Stimulated activated CD4-positive, alpha-beta T cell treated with anti-CD3 and anti-CD28 coated beads, Interleukin-1b, Interleukin-23, amount 100 ng/mL, for 1 hour (primary cell): ENCODE measurements at places on chromosomes 4 and X.

GRCh38 chr4:86543560-86544309 lies 50.4 kb upstream of the PTPN13 start:
- DNase-seq = no peak

GRCh38 chr4:26048378-26048882 lies 134.4 kb downstream of the SMIM20 start:
- DNase-seq = no peak

DNA sequence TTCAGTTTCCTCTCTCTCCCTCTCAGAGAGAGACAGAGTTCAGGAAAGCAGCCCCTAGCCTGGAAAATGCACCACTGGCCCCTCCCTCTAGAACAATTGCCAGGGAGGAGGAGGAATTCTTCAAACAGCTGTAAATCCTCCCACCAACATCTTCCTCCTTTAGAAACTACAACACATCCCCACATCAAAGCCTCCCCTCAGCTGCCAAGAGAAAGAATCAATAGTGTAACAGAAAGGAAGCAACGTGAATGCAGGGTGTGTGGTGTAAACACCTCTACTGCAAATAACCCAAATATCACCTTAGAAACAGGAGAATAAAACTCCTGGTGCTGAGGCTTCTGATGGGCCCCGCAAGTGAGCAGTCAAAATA lies 249.9 kb upstream of the GATB start:
- no peak for DNase-seq

- DNase-seq = no peak
Observed at GRCh38 chr4:75922588-75922987, 18.2 kb downstream of the NAAA start.

DNA sequence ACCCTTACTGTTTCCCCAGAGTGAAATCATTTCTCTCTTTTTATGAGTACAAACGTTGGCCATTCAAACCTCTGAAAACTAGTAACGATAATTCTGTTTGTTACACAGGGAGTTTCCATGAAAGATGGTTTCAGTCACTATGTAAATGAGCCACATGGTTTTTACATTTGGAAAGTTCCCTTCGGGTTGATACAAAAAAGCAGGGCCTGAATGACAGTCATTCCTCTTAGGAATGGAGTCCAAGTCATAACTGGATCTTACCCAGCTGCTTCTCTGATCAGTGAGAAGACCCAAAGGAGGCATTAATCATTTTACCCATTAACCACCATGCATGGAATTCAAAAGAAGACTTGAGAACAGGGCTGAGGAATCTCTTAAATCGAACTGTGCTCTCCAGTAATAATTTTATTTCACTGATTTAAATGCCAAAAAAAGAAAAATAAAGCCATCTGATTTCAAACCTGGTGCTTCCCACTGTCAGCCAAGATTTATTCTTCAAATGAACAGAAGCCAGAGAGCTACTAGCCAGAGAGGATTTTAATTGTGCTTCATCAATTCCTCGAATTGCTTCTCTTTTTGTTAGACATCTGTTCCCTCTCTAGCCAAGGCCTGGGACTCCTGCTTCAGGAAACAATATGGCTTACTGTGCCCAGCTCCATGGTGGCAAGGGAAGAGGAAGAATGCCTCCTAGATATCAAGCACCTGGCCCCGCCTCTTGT lies 3.2 kb downstream of the SOWAHB start:
- DNase-seq = no peak

DNA sequence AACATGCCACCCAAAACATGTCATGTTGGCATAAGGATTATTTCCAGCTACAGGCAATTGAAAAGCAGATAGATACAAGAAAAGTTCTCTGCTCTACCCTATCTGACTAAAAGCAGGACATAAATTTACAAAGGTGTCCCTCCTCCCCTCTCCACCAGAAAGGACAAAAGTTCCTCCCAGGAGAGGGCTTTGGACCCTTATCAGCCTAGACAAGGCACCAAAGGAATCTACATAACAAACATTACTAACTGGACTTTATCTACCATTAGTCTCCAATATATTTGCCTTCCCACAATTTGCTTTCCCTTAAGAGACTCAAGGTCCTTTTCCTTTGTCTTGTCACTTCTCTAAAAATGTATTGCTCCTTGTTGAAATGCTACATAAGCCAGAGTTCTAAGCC lies 55.6 kb downstream of the ADGRA3 start:
- DNase-seq = no peak

DNA sequence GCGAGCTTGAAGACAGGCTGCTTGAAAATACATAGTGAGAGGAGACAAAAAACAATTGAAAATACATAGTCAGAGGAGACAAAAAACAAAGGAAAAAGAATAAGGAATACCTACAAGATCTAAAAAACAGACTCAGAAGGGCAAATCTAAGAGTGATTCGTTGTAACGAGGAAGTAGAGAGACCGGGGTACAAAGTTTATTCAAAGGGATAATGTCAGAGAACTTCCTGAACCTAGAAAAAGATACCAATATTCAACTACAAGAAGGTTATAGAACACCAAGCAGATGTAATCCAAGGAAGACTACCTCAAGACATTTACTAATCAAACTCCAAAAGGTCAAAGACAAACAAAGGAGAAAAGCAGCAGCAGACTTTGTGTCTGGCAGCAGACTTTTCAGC lies 165.6 kb downstream of the NEK1 start:
- DNase-seq = no peak

GRCh38 chrX:130165181-130165702 lies 399 bp downstream of the AIFM1 start:
- no peak for DNase-seq

DNA sequence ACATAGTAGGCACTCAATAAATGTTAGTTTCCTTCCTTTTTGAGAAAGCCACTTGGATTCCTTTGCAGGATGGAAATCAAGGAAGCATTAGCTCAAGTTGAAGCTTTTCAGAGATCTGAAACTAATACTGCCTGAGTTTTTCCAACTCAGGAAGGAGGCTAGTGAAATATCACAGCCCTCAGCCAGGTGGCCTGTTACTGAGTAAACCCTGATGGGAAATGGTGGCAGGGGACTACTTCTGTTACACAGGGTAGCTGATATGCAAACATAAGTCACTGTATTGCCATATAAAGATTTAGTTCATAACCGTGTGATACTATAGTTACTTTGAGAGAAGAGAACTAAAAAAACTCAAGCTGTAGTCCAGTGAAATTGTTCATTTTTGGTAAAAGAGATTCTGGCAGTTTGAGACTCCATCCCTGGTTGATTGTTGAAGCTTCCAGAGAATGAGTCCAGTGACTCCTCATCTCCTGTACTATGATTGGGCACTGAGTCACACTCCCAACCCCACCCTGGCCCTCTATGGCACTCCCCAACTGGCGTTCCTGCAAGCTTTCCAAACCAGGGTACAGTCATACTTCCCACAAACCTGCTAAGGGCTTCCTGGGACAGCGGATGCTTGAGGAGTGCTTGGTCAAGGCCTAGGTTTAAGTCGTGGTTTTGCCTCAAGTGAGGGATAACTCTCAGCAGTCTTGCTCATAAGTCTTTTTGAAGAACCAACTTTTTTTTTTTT lies 81.8 kb downstream of the MID1IP1 start:
- no peak for DNase-seq

GRCh38 chr4:79662651-79663050 lies 254.6 kb upstream of the GK2 start:
- DNase-seq = no peak

- DNase-seq = no peak
Observed at GRCh38 chrX:155055494-155055893, 15.4 kb downstream of the CMC4 start.

GRCh38 chr4:75069493-75070074 lies 136.7 kb downstream of the PARM1 start:
- no peak for DNase-seq
